ENCODE measurements at places on chromosomes 3 and 15.
A peak's percentile ranks its signal among the peaks of the same experiment; 100 is the strongest.

DNA sequence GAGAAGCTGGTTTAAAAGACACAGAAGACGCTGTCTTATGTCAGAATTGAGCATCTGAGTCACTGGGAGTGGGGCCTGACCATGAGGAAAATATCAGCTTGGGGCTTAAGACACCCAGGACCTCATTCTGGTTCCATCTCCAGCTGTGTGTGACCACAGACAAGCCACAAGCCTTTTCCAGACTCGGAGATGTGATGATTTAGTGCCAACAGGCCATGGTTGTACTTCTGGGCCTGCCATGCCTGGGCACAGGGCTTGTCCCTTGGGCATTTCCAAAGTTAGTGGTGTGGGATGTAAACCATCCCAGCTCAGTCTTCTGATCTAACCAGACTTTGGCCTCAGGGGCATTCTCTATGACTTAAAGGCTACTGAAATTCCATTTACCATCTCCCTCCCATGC lies 269.8 kb downstream of the RYR3 start:
- DNase-seq: no peak

- DNase-seq: no peak
Measured at GRCh38 chr15:85890620-85890980, 95.9 kb upstream of the KLHL25 start.

GRCh38 chr3:183560607-183561006 lies 5.1 kb upstream of the KLHL6 start:
- no peak for DNase-seq

GRCh38 chr3:13494463-13495350 lies 14.6 kb downstream of the HDAC11 start:
- DNase-seq: no peak

GRCh38 chr15:73935547-73935946 lies 9.3 kb downstream of the LOXL1 start:
- no peak for DNase-seq

- DNase-seq: no peak
Measured at GRCh38 chr3:50248387-50248786, 12.4 kb downstream of the GNAI2 start.

DNA sequence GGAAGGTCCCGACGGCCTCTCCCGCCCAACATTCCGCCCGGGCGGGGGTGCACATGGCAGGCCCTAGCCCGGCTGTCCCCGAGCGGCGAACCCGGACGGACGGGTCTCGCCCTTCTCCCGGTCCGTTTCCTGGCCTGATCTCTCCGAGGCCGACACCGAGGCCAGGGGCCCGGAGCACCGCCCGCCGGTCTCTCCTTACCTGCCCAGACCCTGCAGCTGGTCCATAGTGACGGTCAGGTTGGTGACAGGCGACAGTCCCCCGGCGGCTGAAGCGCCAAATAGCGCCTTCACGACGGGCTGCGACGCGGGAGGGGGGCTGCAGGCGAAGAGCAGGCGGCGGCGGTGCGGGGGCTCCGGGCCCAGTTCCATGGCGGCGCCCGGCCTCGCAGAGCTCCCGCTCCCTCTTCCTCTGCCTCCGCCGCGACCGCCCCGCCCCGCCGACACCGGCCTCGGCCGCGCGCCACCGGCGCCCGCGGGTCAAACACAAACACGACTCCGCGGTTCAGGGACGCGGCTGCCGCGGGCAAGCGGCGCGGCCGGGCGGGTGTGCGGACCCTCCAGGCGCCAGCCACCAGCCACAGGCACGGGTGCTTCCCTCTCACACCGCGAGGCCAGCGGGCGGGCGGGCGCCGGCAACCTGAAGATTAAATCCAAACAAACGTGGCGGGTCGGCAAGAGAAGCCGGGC lies 495 bp downstream of the CDC25A start:
- DNase-seq: peak; percentile 14

GRCh38 chr3:2910997-2911396 lies 199.2 kb downstream of the IL5RA start:
- DNase-seq: no peak

DNA sequence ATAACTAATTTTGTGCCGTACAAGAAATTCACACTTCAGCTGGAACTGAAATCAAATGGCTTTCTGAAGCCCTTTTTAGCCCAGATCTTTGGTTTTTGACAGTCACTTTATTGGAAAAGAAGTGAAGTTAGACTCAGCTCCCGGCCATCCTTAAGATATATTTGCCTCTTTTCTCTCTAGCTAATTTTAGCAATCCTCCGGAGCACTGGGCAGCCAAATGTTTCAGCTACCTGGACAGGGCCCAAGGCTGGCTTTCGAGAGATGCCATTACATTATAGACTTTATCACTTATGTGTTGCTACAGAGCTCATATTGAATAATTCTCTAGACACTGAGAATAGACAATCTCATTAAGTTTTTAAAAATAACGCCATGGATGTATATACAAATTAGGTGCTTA lies 28.5 kb upstream of the RPL39L start:
- no peak for DNase-seq

DNA sequence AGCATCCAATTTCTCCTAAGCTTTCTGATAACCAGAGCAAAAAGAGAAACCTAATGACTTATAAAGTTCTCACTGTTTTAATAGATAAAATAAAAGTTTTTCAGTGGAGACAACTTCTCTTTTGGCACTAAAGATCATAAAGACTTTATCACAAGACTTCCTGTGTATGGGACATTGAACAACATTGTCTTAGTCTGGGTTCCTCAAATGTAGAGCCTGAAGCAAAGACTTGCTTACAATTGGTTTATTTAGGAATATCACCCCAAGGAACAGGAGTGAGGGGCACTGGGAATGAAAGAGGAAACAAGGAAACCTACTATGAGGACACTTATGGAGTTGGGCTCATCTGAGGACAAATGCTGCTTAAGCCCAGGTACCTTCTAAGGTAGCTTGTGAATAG lies 127.4 kb downstream of the B3GALNT1 start:
- no peak for DNase-seq

- DNase-seq: no peak
Measured at GRCh38 chr3:177294221-177294620, 96.9 kb upstream of the TBL1XR1 start.

DNA sequence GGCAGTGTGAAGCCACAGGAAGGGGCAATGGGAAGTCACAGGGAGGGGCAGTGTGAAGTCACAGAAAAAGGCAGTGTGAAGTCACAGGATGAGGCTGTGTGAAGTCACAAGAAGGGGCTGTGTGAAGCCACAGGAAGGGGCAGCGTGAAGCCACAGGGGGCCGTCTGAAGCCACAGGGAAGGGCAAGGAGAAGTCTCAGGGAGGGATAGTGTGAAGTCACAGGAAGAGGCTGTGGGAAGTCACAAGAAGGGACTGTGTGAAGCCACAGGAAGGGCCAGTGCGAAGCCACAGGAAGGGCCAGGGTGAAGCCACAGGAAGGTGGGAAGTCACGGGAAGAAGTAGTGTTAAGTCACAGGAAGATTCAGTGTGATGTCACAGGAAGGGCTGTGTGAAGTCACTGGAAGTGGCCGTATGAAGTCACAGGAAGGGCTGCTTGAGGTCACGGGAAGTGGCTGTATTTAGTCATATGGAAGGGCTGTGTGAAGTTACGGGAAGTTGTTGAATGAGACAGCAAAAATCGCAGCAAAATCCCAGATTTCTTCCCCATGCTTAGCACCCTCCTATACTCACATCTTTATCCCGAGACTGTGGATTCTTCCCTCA lies 38.6 kb downstream of the GASK1A start:
- no peak for DNase-seq

DNA sequence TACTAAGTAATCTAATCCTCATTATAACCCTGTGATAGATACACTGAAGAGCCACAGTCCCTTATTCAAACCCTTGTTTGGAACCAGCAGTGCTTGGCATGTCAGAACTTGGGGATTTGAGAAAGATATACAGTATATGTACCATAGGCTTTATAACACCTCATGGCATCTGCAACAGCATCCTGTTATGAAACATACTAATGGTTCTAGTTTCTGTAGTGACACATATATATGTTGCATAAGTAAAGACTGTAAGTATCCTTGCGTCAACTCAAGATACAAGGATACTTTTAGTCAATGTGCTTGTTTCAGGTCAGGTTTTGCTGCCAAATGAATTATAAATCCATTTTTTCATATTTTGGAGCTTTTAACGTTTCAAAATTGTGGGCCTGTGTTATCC lies 58.5 kb downstream of the CCNL1 start:
- DNase-seq: no peak

GRCh38 chr3:149816986-149817385 lies 4.0 kb downstream of the RNF13 start:
- no peak for DNase-seq

- DNase-seq: no peak
Measured at GRCh38 chr3:190990898-190991297, 128.4 kb upstream of the GMNC start.

GRCh38 chr3:112364291-112364690 lies 31.3 kb downstream of the CD200 start:
- no peak for DNase-seq

DNA sequence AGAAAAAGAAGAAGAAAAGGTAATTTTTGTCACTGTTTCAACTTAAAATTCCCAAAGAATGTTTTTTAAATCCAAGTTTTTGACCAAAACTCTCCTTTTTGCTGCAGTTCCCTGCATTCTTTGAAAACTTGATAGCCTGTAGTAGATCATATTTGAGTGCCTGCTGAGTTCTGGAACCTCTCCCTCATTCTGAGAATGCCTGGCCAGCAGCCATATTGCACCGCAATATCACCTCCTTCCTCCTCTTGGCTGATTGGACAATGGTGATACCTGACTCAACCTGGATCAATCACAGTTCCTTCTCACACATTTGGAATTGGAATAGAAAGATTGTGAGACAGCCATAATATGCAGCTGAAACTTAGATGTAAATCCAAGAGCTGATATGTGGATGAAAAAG lies 97.6 kb upstream of the GAP43 start:
- no peak for DNase-seq

DNA sequence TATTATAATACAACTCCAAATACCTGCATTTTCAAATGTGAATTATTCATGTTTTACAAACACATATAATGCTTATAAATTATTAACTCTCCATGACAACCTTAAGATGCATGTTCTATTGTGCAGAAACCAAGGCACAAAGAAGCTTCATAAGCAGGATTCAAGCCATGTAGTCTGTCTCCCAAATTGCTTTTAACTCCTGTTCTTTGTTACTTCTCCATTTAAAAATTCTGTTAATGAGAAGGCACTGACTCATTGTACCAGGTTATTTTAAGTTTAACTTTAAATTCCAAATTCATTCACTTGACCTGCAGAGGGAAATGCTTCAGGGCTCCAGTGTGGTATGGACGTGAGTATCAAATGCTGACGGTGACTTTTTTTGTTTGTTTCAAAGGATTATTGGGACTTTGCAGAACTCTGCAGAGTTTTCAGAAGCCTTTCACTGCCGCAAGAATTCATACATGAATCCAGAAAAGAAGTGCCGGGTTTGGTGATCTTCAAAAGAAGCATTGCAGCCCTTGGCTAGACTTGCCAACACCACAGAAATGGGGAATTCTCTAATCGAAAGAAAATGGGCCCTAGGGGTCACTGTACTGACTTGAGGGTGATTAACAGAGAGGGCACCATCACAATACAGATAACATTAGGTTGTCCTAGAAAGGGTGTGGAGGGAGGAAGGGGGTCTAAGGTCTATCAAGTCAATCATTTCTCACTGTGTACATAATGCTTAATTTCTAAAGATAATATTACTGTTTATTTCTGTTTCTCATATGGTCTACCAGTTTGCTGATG lies 100.0 kb downstream of the MME start:
- no peak for DNase-seq

DNA sequence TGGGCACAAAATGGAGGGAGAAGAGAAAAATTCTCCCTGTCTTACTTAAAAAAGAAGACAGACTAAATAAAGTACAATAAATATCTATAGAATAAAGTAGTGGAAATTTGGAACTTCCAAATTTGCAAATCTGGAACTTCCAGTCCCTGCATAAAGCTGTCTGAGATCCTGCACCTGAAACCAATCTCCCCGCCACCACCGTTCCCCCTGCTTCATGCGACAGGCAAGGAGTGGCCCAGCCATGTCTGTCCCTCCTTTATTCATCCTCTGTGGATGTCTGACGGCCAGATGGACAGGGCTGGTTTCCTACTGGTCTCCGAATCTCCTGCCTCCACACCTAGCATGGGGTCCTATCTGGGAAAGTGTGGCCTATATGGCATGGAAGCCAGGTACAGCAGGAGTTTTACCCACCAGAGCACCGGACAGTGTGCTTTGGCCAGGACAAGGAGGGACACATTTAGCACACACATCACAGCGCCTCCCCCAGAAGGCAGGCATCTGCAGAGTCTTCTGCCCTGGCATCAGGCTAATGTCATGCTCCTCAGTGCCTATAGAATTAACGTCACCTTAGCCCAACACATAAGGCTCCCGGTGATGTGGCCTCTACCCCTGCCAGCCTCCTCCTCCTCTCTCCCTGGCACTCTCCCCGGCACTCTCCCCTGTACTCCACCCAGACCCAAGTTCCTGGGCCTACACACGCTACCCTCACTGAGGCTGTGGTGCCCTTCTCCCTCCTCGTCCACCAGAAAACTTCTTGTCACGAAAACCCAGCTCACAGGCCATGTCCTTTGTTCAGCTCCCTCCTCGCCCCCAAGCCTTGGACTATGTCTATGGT lies 170.8 kb downstream of the XXYLT1 start:
- no peak for DNase-seq

DNA sequence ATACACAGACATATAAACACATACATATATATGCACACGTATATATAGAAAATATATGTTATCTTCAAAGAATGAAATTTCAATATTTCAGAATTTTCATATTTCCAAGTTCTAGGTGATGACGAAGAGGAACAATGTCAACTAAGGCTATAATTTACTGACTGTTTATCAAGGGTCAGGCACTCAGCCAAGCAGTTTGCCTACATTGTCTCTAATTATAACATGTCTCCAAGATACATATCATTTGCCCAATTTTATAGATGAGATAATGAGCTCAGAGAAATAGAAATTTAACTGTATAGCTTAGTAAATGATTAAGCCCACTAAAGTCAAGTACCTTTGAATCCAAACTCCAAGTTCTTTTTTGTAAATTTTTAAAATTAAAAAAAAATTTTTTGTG lies 99.9 kb upstream of the PLSCR4 start:
- DNase-seq: no peak

DNA sequence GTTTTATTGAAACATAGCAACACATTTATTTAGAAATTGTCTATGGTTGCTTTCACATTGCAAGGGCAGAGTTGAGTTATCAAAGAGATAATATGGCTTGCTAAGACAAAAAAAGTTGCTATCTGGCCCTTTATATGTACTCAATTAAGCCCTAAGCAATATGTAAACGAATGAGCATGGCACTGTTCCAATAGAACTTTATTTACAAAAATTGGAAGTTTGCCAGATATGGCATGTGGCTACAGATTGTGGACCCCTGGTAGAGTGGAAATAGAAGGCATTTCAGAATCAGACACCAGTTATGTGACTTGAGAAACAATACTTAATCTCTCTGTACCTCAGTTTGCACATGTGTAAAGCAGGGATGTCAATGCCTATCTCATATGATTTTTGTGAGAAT lies 515.6 kb upstream of the SGO1 start:
- no peak for DNase-seq

- DNase-seq: no peak
Measured at GRCh38 chr3:56985460-56985859, 75.0 kb upstream of the SPATA12 start.

GRCh38 chr3:57877116-57877515 lies 121.0 kb downstream of the SLMAP start:
- no peak for DNase-seq

GRCh38 chr15:98063315-98063714 lies 102.8 kb downstream of the ARRDC4 start:
- DNase-seq: no peak

Data from activated T-helper 9 cell treated with anti-CD3 and anti-CD28 coated beads, Interleukin-2, amount 50 U/mL, for 16 hours (primary cell).